ENCODE measurements at places on chromosomes 4 and X.

DNA sequence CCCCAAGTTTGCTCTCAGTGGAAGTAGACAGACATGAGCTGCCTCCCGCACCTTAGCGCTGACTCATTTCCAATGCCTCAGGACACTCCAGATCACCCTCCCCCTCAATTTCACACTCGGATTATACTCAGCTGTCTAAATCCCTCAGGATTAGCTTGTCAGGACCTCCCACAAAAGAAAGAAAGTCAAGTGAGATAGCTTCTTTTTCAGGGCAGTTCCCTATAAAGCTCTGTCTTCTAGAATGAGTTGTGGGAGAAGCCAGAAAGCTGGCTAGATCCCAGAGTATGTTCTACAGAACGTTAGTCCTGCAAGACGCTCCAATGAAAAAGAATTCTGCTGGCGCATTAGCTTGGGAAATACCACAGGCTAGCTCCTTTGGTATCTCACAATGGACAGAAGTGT lies 51.2 kb upstream of the MTNR1A start:
- H3K4me1 ChIP-seq = no peaks in the 10 kb centered on the region
- no peak for DNase-seq
- H3K4me3 ChIP-seq = no peak overlapping the region
- H3K36me3 ChIP-seq = no peaks in the 10 kb centered on the region
- H3K27ac ChIP-seq = no peak overlapping the region
- H3K27me3 ChIP-seq = no peaks in the 10 kb centered on the region

- H3K4me1 ChIP-seq = no peaks in the 10 kb centered on the region
- H3K36me3 ChIP-seq = no peaks in the 10 kb centered on the region
- DNase-seq = no peak
Measured at GRCh38 chr4:73730867-73731266, 9.5 kb upstream of the CXCL8 start.

DNA sequence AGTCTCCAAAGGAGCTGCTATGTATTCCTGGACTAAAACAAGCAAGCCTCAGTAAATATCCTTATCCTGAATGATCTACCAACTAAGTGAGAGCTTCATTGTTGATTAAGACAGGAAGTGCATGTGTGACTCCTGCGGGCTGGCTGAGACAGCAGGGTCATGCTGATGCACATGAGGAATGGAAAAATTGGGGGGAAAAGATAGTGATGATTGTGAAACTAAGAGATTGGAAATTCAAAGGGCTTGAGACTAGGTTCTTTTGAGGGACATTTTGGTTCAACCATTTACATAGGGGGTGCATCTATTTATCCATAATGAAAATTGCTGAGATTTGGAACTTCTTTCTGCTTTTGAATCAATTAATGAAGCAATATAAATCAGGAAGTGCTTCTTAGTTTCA lies 61.1 kb upstream of the C1QTNF7 start:
- no peaks in the 10 kb centered on the region for H3K27me3 ChIP-seq
- no peak overlapping the region for H3K4me3 ChIP-seq
- H3K4me1 ChIP-seq = peaks cover 2% of the 10 kb centered on the region
- DNase-seq = no peak
- no peak overlapping the region for H3K27ac ChIP-seq

- no peak for DNase-seq
- no peaks in the 10 kb centered on the region for H3K27me3 ChIP-seq
- H3K4me1 ChIP-seq = peaks cover 20% of the 10 kb centered on the region
- no peak overlapping the region for H3K4me3 ChIP-seq
- peaks cover 9% of the 10 kb centered on the region for H3K36me3 ChIP-seq
- H3K27ac ChIP-seq = no peak overlapping the region
Measured at GRCh38 chrX:72526534-72527508, 45.8 kb downstream of the HDAC8 start.

DNA sequence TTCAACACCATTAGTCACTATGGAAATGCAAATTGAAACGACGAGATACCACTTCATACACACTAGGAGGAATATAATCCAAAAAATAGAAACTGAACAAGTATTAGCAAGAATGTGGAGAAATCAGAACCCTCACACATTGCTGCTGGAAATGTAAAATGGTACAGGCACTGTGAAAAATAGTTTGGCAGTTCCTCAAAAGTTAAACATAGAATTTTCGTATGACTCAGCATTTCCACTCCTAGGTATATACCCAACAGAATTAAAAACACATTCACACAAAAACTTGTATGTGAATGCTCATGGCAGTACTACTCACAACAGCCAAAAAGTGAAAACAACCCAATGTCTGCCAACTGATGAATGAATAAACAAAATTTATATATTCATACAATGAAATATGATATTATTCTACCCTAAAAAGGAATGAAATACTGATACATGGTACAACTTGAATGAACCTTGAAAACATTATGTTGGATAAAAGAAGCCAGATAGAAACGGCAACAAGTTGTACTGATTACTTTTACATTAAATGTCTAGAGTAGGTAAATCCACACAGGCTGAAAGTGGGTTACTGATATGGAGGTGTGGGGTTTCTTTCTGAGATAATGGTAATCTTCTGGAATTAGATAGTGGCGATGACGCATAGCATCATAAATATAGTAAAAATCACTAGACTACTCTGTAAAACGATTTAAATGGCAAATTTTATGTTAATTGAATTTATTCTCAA lies 22.3 kb downstream of the TEC start:
- H3K4me3 ChIP-seq = no peak overlapping the region
- no peaks in the 10 kb centered on the region for H3K27me3 ChIP-seq
- H3K4me1 ChIP-seq = no peaks in the 10 kb centered on the region
- H3K27ac ChIP-seq = no peak overlapping the region
- DNase-seq = no peak

GRCh38 chr4:187171706-187172339 lies 448.2 kb upstream of the FAT1 start:
- no peaks in the 10 kb centered on the region for H3K27me3 ChIP-seq
- H3K36me3 ChIP-seq = no peaks in the 10 kb centered on the region
- H3K4me3 ChIP-seq = no peak overlapping the region
- no peak for DNase-seq
- H3K4me1 ChIP-seq = peaks cover 1% of the 10 kb centered on the region
- H3K27ac ChIP-seq = no peak overlapping the region

DNA sequence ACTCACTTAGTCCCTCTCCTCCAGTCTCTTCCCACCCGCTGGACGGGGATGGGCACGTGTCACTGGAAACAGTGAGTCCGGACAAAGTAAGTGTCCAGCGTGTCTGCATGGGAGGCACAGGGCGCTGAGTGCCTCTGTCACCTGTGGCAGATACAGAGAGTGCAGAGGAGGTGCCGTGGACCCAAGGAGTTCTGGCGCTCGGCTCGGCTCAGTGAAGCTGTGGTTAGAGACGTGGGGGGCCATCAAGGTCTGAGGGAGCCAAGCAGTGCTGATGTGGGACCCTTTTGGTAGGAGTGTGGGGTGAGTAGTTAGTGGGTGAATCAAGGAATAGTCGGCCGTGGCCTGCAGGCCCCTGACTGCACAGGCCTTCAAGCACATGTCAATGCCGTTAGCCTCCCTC lies 40.1 kb upstream of the MSANTD1 start:
- DNase-seq = no peak
- H3K4me1 ChIP-seq = no peaks in the 10 kb centered on the region
- H3K4me3 ChIP-seq = no peak overlapping the region
- no peaks in the 10 kb centered on the region for H3K36me3 ChIP-seq

GRCh38 chr4:148056879-148057278 lies 325.0 kb downstream of the ARHGAP10 start:
- no peaks in the 10 kb centered on the region for H3K27me3 ChIP-seq
- DNase-seq = peak; percentile 37
- peak overlapping the region; percentile 48 for H3K4me3 ChIP-seq

DNA sequence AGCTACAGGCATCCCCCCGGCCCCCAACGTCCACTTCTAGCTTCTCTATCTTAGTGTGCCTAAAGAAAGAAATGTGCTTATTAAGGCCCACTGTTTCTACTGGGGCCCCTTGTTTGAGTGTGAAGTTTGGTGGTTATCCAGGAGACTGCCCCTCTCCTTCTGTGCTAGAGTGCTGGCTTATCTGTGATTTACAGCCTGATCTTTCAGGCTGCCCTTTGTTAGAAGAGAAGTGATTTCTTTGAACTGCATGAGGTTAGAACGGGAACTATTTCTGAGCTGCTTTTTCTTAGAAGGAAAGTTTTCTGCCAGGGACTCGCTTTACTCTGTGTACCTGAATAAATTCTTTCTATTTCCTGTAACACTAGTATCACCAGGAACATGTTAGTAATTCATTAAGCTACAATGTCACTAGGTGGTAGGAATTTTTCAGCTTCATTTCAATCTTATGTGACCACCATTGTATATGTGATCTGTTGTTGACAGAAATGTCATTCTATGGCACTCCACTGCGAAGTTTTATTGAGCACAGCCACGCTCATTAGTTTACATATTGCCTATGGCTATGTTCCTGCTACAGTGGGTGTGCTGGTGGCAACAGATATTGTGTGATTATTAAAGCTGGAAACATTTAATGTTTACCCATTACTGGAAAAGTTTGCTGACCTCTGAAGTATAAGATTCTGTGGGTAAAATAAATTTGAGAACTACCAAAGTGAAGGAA lies 193.8 kb upstream of the CXorf51B start:
- H3K27me3 ChIP-seq = no peaks in the 10 kb centered on the region
- no peak overlapping the region for H3K4me3 ChIP-seq
- H3K27ac ChIP-seq = no peak overlapping the region
- H3K36me3 ChIP-seq = no peaks in the 10 kb centered on the region
- DNase-seq = no peak
- H3K4me1 ChIP-seq = no peaks in the 10 kb centered on the region

All from naive thymus-derived CD8-positive, alpha-beta T cell (primary cell).